ENCODE measurements at places on chromosomes 6 and 20.

DNA sequence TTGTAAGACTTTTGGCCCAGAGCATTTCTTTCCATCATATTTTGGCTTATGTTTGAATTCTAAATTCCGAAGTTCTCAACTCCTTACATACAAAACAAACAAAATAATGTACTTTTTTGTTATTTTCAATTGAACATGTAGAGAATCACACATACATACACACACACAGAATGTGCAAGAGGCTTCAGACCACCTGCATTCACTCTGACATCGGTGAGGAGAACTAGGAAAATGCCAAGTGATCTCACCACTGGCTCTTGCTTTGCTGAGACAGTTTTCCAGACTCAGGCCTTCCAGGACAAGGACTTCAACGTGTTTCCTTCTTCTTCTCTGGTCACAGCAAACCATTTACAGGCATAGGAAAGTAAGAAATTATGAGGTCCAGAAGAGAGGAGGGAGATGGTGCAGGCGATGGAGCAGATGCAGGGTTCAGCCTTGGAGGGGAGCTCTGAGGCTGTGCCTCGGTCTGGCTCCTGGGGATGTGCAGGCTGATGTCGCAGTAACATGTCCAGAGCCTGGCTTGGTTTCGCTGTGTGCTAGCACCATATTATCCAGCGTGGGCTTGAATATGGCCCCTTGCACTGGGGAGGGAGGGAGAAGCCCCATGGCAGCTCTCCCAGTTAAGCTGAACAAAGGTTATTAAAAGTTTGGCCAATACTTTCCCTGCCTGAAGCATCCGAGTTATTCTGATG is 93.4 kb downstream of the DACT2 start:
- DNase-seq = no peak

- DNase-seq = no peak
Measured at GRCh38 chr20:41247523-41248367, 69.8 kb downstream of the ZHX3 start.

DNA sequence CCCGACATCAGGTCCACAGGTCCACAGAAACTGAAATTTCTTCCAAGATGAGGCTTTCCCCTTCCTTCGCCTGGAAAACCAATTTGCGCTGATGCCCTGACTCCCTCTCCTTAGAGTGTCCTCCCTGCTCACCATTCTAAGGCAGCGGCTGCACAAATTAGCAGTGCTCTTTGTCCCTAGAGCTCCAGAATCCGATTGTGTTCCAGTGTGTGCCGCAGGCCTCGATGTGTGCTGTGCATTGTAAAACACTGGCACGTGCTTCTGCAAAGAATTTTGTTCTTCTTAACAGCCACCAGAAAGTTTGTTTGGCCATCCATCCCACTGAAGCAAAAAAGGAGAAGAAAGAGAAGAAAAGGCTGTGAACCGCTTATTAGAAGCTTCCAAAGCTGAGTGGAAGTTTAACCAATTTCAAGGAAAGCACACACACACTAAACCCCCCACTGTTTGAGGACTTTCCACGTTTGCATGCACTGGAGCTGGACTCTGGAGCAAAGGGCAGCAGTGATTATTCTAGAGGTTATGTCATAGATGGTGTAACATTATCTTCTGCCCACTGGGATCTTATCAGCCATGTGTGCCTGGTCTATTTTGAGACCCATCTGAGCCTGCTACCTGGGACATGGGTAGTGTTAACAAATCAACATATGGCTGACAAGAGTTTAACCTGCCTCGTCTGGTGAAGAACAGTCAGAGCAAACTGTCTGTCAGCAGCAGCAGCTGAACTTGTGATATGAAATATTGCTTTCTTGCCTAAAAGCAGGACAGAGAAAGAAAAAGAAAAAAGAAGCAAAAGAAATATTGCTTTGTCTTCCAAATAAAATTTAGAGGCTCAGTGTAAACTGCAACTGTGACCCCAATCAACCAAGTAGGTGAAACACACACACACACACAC is 64.9 kb upstream of the RREB1 start:
- DNase-seq = no peak

GRCh38 chr20:64192406-64192805 is 28.2 kb downstream of the MYT1 start:
- DNase-seq = no peak

DNA sequence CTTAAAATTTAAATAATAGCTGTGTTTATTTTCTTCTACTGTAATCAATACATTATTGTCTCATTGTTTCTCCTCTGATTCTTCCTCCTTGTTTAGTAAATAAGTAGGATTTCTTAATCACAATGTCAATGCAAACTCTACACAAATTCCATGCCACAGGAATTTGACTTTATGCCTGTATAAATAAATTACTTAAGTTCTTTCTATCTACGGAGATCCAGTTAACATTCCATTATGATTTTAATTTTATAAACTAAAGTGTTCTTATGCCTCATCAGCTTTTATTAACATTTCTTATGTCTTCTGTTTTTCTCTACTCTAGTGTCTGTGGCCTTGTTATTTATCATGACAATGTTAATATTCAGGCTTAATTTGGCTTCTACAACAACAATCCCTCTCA is 1169.2 kb downstream of the GRIK2 start:
- DNase-seq = no peak

DNA sequence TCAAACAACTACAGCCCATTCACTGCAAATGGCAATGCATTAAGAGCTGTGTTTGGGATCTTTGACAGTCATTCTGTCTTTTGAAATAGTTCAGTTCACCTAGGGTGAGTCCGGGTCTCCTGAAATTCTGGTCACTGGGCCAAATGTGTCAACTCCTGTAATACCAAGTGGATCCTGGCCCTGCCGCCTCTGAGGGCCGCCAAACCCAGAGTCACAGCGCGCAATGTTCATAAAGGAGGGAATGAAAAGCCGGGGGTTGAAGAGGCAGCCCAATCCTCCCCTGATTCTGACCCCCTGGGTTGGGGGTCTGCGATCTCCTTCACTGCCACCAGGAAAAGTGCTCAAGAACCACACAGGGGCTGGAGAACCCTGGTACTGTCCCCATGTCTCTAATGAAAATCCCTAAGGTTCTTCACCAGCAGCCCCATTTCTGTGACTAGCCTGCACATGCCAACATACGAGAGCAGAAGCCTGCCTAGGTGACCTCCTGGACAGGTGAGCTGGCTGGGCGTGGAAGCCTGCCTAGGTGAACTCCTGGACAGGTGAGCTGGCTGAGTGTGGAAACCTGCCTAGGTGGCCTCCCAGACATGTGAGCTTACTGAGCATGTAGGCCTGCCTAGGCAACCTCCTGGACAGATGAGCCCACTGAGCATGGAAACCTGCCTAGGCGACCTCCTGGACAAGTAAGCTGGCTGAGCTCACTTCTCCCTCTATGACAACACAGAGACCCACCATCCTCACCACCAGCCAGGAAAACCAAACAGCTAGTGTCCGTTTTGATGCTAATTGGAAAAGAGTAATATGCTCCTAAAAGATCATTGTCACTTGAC is 16.1 kb upstream of the APMAP start:
- DNase-seq = no peak

- DNase-seq = no peak
Measured at GRCh38 chr20:10492065-10492464, 57.0 kb downstream of the SLX4IP start.

DNA sequence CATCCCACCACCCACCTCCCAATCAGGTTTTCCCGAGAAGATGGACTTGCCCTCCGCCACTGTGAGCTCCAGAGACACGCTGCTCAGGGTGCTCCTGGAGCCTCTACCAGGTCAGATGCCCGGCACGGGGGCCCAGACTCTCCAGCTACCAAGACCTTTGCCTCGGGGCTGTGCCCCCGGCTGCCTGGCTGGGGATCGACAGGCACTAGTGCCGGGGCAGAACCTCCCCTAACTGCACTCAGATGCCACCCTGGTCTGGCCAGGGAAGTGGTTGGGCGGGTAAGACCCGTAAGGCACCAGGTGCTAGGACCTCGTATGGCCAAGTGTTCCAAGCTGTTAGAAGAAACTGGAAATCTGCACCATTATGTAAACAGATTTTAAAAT is 100.7 kb downstream of the ASXL1 start:
- no peak for DNase-seq

- DNase-seq = no peak
Measured at GRCh38 chr20:57476084-57476526, 48.8 kb downstream of the CTCFL start.

DNA sequence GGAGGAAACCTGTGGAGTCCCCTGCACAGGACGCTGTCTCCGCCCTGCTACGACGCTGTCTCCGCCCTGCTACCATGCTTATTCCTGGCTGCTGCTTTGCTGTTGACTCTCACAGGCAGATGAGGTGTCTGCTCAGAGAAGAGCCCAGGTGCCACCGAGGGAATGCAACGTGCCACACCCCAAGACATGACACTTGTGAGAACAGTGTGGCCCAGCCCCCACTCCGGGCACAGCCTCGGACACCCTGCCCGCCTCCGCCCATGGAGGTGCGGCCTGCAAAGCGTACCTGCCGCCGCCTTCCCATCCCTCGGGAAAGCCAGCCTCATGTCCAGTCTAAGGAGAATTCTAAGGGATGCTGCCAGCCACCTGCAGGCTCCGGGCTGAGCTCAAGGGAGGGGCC is 15.6 kb upstream of the MRGBP start:
- no peak for DNase-seq

DNA sequence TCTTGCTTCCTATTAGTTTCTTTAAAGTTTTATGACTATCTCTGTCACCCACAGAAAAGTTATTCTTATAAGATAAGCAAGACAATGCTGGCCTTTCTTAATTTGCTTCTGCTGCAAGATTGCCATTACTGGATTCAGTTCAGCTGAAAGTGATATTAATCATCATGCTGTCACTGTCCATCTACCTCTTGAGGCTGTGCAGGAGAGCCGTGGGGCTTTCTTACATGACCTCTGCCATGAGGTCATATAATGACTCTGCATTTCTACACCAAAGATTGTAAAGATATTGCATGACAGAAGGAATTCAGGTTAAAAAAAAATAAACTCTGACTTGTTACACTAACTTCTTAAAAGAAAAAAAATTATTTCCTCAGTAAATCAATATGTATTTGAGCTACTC is 106.9 kb downstream of the TRDN start:
- DNase-seq = no peak

GRCh38 chr6:100050550-100050949 is 56.5 kb upstream of the MCHR2 start:
- DNase-seq = no peak

- no peak for DNase-seq
Measured at GRCh38 chr6:123802351-123802696, 1.3 kb upstream of the NKAIN2 start.

- DNase-seq = no peak
Measured at GRCh38 chr6:38580030-38580429, 59.7 kb downstream of the BTBD9 start.

DNA sequence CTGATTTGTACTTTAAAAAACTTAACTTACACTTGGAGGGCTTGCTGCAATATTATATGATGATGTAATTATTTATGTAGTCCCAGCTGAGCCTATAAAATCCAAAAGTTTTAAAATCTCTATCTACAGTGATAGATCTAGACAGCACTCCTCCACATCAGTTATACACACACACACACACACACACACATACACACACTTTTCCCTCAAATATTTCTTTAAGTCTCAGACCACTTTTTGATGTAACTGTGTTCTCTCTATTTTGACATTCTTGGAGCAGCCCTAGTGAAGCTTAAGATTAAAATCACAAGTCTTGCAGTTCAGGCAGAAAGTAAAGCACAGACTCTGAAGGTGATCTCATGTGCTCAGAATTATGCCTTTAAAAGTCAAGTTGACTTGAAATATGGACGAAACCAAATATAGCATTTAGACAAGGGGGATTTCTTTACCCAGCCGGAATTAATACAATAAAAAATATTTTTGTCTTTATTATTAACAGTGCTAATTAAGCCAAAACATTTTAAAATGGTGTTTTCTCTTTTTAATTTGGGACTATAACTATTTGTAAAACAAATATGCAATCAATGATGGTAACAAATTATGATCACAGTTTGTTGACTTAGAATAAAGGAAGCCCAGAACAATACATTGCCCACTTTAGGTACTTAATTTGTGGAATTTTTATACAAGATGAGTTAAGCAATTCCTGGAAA is 63.5 kb upstream of the TMEM30A start:
- no peak for DNase-seq

DNA sequence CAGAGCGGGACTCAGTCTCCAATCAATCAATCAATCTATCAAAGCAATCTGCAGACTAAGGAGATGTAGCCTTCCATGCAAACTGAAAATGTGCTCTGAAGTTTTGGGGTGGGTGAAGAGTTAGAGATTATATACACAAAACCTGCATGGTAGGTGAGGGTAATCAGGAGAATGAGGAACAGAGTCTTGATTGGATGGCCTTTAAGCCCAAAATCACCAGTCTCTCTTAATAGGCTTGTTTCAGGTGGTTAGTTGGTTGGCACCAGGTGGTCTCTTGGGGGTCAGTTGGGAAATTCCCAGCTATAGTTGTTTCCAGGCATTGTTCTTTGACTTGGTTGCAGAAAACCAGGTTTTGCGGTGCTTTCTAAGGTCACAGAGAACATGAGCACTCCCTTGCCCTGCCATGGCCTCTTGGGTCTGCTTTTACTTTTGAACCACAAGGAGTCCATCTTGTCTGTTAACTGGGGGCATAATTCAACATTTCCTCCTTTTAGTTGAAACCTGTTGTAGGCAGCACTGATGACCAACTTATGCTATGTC is 33.3 kb upstream of the EIF2S2 start:
- DNase-seq = no peak

DNA sequence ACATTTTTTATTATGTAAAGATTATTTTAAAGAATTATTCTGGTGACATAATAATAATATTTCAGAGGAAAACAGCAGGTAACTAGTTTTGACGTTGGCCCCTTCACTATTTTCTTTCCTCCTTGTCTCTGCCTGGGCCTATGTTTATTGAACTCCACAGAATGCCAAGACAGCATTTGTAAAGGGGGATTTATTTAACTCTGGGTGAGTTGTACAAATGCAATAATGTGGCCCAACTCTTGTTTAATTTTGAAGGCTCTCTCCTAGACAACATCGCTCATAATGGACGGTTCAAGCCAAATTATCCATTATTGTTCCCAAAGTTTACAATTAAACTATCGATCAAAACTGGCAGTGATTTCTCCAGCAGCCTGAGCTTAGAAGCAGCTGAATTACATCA is 374.3 kb upstream of the SLC35B3 start:
- DNase-seq = no peak

GRCh38 chr20:21286775-21287174 is 16.4 kb upstream of the XRN2 start:
- DNase-seq = no peak

GRCh38 chr6:25377664-25378063 is 98.5 kb downstream of the CARMIL1 start:
- DNase-seq = no peak

DNA sequence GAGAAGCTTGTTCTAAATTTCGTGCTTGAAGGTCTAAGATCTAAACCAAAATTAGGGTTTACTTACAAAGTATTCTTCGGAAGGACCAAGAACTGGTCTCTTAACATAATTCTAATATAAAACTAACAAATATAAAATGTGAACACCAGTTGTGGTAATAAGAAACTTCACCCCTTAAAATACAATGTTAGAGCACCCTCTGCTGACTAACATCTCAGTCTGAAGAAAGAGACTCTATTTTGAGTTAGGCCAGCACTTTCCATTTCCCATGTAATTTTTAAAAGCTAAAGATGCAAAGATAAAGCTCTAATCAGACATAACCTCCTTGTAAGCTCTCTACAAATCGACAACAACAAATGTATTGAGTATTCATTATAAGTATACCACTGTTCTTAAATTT is 24.6 kb downstream of the ATG5 start:
- DNase-seq = no peak
